ENCODE measurements at places on chromosomes 3 and 15. TPM values are rescaled to one million over a fixed set of nuclear protein-coding genes. Genes with fewer than 3 reads are reported as not detected.

The COPG1 gene
- total RNA-seq: 166 TPM

The ST3GAL6 gene
- 25.9 TPM for total RNA-seq

The ETV5 gene
- 114 TPM for total RNA-seq

The USF3 gene
- total RNA-seq: 22.4 TPM

The LRTM1 gene
- total RNA-seq: 0.39 TPM

The VWA5B2 gene
- total RNA-seq: 65.8 TPM

The NPAP1 gene
- 0.28 TPM for total RNA-seq

The GABRR3 gene
- not detected for total RNA-seq

The SERINC4 gene
- not detected for total RNA-seq

The CD96 gene
- 0.74 TPM for total RNA-seq

The GOLGA6L9 gene
- 3.1 TPM for total RNA-seq

The CPEB1 gene
- total RNA-seq: 8.9 TPM

The WNT5A gene
- 6.9 TPM for total RNA-seq

The DCLK3 gene
- total RNA-seq: not detected

The POTEB gene
- total RNA-seq: not detected

The RHOV gene
- not detected for total RNA-seq

The WDR48 gene
- 25.5 TPM for total RNA-seq

The WDR93 gene
- not detected for total RNA-seq

The ASB14 gene
- 0.17 TPM for total RNA-seq

The BNC1 gene
- total RNA-seq: 0.25 TPM

The TPRA1 gene
- total RNA-seq: 55.9 TPM

The HDC gene
- total RNA-seq: not detected

The TRH gene
- not detected for total RNA-seq

The EXD1 gene
- total RNA-seq: not detected

The SLC12A1 gene
- total RNA-seq: not detected

The WDR49 gene
- total RNA-seq: 1.3 TPM

The CGNL1 gene
- 49.5 TPM for total RNA-seq

The NLGN1 gene
- total RNA-seq: 3.7 TPM

The NOX5 gene
- 0.06 TPM for total RNA-seq

The CD86 gene
- 12.9 TPM for total RNA-seq
